ENCODE measurements at places on chromosomes 5 and 9. TPM values are rescaled to one million over a fixed set of nuclear protein-coding genes. Genes with fewer than 3 reads are reported as not detected.

DNA sequence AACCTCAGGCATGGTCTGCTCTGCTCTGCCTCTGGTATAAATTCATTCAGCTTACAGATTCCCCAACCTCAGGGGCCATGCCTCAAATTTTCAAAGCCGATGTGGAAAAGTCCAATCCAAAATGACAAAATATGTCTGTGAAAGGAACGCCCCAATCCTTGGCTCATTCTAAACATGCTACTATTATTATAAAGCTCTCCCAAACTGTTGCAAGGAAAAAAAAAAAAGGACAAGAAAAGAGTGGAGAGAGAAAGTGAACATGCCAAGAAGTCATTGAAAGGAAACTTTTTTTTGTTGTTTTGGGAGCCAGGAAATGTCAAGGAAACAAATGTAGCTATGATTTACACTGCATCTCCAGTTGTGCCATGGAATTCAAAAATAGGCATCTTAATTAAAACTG is 3.8 kb downstream of the COL23A1 start:
- no peak for DNase-seq

DNA sequence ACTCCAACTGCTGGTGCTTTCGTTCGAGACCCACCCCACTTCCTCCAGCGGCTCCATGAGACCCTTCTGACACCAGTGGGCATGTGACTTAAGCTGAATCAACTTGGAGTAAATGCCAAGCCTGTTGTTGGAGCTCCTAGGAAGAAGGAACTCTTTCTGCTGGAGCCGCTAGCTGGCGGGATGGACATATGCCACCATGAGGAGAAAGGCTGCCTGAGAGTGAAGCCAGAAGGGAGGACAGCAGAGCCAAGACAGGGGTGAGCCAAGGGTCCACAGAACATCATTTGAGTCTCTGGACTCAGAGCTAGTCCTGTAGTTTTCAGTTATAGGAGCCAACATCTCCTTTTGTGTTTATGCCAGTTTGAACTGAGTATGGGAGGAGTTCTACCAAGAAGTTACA is 35.9 kb downstream of the ANXA6 start:
- no peak for DNase-seq

GRCh38 chr9:122879443-122879842 is 25.7 kb downstream of the RC3H2 start:
- DNase-seq, result no peak

GRCh38 chr5:131368866-131369265 is 105.0 kb downstream of the CDC42SE2 start:
- no peak for DNase-seq

DNA sequence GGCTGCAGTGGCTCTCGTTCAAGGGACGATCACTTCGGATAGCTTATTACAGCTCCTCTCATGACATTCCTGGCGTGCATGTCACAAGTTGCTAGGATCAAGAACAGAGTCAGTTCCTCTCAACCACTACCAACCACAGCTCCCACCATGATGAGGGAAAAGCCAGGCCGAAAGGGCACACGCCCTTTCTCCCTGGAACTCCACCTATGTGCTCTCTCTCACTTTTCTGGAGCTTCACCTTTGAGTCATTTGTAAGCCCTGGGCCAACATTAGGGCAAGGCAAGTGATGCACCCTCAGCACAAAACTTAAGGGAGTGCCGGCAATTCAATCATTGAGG is 1.6 kb downstream of the SPACA9 start:
- no peak for DNase-seq

- DNase-seq, result no peak
These were observed 205.7 kb downstream of the NTRK2 start for GRCh38 chr9:84875193-84875592.

DNA sequence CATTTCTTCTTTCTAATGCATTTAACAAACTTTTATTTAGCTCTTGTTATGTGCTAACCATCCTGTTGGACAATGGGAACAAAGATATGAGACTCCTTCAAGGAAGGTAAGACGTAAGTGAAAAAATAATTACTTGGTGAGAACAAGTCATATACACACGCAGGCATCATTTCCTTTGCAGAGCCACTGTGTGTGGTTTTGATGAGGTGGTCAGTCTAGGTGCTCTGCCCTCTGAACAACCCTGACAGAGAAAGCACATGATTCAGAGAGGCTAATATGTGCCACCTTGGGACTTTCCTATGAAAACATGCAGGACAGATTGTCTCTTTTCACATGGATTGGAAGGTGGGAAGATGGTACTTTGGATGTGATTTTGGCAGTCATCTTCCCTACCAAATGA is 1162.5 kb upstream of the DMAC1 start:
- DNase-seq, result no peak

DNA sequence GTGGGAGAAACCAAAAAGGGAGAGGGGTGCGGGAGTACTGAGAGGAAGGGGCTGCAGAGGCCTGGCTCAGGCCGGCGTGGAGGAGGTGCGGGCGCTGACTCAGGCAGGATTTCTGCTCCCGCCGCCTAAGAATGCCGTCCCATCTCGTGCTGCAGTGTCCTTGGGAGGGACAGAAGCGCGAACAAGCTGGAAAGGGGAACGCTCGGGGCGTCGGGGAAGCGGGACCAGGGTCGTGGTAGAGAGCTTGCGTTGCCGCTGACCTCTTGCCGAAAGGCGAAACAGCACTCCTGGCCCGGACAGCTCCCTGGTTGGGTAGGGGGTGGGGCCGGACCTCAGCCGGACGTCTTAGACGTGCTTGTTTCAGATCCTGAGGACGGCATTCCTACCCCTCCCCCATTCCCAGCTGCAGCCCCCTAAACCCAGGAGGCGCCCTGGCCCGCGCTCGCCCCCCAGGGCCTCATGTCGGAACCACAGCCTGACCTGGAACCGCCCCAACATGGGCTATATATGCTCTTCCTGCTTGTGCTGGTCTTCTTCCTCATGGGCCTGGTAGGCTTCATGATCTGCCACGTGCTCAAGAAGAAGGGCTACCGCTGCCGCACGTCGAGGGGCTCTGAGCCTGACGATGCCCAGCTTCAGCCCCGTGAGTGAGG is 1.1 kb downstream of the RELL2 start:
- DNase-seq, result no peak

GRCh38 chr5:35308421-35308820 is 78.1 kb upstream of the PRLR start:
- DNase-seq, result no peak

Gene SPOCK1
- total RNA-seq, result not detected

Gene CD74
- 771 TPM for total RNA-seq

Gene FRMD3
- 0.59 TPM for total RNA-seq
